ENCODE measurements at places on chromosomes 12 and 14.

DNA sequence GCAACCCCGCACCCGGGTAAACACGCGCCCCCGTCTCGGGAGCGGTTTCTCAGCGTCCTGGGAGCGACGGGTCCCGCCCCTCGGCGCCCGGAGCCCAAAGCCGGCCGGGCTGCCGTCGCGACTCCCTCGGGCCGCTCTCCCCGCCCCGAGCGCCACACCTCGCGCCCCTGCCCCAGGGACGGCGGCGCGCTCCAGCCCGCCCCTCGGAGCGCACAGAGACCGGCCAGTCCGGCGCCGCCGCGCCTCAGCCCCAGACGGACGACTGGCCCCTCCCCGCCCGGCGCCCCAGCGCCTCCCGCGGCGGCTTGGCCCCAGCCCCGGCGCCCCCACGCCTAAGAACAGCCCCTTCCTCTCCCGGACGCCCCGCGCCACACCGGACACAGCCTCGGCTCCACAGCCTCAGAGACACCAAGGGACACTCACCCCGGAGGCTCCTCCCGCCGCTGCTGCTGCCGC, 411 bp downstream of the BTBD7 start:
- peak; percentile 34 for DNase-seq

- no peak for DNase-seq
Observed at GRCh38 chr14:61222388-61222787, 58.8 kb downstream of the TMEM30B start.

DNA sequence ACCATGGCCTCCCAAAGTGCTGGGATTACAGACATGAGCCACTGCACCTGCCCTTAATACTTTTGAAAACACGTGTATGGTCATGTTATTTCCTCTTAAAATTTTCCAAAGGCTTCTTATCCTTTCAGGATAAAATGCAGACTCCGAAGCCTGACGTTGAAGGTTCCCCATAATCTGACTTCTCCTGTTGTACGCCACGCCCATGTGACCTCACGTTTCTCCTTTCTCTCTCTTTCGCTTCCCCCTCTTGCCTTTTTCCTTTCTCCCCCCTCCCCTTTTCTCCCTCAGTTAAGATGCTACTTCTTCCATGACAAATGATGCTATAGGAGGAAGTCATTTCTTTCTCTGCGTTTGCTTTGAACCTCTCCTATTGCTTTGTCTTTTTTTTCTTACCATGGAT, 266.0 kb downstream of the FBXL14 start:
- DNase-seq = no peak

DNA sequence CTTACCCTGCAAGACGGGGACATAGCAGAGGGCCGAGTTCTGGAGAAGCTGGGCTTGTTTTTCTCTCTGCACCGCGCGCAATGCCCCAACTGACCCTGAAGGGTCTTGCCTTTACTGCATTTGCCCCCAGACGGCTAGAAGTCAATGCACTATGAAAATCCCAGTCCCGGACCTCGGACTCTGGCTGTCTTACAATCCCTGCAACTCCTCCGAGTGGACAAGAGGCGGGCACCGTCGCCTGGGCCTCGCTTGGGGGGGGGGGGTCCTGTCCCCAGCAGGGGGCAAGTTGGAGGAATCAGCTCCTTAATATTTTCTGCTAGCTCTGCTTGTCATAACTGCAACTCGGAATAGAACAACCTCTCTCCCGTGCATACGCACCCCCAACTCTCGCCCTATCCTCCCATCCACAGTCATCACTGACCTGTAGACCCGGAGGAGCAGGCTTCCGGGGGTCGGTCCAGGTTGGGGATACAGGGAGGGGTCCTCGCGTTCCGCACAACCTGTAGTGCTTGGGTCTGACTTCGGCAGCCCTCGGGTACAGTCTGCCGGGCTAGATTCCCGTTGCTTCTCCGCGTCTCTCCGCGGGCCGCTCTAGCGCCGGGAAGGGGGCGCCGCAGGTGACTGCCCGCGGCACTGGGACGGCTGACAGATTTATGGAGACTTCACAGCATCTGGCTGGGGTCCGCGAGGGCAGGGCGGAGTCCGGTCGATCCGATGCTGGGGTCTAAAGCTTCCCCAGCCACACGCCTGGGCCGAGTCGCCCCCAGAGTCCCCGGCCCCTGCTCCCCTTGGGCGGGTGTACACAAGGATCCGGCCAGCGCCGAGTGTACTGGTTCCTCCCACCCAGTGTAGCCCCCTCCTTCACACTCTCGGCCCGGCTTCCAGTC, 3.3 kb upstream of the PAX9 start:
- no peak for DNase-seq

DNA sequence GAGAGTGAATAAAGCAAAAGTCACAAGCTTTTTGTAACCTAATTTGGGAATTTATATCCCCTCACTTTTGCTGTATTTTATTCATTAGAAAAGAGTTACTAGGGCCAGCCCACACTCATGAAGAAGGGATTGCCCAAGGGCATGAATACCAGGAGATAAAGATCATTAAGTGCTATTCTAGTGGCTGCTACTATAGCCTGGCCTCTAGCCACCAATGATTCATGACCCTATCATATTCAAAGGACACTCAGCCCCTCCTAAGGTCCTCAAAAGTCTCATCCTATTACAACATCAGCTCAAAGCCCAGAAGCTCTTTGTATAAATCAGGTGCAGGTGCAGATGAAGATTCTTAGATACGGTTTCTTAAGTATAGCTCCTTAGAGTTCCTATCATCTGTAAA, 518.1 kb downstream of the TRHDE start:
- no peak for DNase-seq

- DNase-seq = no peak
Observed at GRCh38 chr12:99137124-99137855, 492.2 kb downstream of the APAF1 start.

DNA sequence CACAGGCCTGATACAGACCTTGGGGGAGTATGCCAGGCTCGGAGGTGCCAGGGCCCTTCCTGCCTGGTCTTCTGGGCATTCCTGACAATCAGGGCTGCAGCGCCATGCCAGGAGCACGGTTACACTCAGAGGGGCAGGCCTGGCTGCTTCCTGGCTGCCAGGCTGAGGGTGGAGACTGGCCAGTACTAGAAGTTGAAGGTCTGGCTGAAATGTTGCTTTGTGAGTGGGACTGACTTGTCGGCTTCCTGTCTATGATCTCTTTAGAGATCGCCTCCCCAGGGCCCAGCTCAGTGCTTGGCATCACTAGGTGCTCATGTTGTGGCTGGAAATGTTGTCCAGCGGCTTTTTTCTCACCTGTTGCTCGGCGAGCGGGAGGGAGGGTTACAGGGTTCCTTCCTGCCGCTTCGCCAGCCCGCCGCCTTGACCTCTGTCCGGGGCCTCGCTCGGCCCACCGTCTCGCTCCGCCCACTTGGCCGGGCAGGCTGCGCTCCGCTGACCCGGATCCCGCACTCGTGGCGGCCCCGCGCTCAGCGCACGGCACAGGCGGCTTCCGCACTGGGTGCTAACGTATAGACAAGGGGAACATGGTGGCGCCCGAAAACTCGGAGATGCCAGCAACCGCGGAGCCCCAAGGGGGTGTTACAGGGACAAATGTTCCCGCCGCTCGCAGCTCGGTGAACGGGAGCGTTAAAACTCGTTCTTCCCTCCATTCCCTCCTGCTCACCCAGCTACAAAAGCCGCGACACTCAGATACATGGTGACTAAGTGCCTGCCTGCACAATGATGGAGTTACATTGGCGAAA, 32.6 kb downstream of the PAPLN start:
- DNase-seq = peak; percentile 51

- DNase-seq = no peak
Observed at GRCh38 chr12:15194456-15195368, 26.5 kb downstream of the RERG start.

DNA sequence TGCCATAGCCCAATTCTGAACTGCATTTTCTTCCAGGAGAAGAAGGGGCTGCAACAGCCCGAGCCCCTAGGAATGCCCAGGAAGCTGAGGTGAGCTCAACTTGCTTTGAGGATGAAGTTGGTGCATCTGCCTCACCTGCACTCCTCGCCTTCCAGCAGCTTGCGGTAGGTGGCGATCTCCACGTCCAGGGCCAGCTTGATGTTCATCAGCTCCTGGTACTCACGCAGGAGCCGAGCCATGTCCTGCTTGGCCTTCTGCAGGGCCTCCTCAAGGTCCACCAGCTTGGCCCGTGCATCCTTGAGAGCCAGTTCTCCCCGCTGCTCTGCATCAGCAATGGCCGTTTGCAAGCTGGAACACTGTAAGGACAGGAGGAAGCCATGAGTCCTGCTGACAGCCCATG, 6.0 kb downstream of the KRT75 start:
- DNase-seq = no peak

DNA sequence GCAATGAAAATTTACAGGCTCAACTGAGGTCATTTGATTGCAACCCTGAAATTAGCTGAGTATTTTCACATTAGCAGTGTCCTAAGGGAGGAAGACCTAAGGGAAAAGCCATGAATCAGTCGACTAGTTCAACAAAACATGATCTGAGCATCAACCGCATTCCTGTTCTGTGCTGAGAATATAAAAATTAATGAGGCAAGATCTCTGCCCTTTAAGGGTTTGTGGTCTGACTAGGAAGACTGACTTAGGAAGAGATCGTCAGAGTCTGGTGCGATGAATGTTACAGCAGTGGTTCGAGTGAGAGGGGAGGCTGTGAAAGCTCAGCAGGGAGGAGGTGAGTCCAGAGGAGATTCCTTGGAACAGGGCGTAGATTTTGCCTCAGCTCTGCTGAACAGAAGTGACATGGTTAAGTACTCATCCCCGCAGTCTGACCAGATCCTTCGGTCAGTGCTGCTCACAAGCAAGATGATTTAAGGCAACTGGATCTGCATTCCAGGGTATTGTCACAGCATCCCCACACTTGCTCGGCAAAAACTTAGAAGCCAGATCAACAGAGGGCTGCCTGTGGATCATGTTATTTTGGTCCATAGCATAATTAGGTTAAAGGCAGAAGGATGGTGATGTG, 49.6 kb downstream of the BMAL2 start:
- DNase-seq = peak; percentile 68

- DNase-seq = peak; percentile 98
Observed at GRCh38 chr14:61564618-61565091, 130.7 kb upstream of the HIF1A start.

DNA sequence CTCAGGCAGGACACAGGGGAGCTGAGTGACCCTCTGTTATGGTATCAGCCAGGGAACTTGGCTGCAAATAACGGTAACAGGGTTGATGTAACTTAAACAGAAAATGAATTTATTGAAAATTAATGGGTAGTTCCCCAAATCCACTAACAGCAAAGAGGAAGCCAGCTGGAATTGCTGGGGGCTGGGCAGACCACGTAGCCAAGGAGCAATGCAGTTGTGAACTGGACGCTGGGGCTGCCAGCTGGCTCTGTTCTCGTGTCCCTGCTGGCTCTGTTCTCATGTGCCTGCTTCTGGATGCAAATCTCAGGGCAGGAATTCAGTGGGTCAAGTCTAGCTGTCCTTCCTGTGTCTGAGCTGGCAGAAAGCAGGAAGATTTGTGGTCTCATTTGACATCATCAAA, 1383.3 kb upstream of the TMEM132C start:
- DNase-seq = no peak

Measured in cardiac fibroblast (primary cell).